ENCODE measurements at places on chromosomes 3 and 15.

- DNase-seq, result no peak
Observed at GRCh38 chr15:83998486-83998885, 237.1 kb upstream of the GOLGA6L4 start.

DNA sequence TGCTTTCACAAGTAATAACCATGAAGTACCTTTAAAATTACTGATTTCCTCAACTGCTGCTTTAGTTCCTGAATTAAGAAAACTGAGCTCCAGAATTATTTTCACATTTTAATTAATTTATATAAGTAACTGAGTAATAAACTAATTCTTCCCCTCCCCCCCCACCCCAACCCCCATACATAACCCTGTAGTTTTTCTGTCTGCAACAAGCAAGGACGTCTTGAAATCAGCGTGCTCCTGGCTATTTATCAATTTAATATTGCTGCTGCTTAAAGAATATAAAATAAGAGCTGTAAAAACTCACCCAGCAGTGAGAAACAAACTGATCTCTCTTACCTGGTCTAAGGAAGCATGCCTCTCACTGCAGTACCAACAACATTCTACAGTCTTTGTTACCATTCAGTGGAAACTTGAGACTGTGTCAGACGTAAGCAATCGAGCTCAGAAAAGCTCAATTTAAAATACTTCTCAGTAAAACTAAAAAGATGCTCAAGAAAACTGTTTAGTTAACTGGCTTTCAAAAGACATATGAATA, 121.0 kb downstream of the TFDP2 start:
- DNase-seq, result no peak

DNA sequence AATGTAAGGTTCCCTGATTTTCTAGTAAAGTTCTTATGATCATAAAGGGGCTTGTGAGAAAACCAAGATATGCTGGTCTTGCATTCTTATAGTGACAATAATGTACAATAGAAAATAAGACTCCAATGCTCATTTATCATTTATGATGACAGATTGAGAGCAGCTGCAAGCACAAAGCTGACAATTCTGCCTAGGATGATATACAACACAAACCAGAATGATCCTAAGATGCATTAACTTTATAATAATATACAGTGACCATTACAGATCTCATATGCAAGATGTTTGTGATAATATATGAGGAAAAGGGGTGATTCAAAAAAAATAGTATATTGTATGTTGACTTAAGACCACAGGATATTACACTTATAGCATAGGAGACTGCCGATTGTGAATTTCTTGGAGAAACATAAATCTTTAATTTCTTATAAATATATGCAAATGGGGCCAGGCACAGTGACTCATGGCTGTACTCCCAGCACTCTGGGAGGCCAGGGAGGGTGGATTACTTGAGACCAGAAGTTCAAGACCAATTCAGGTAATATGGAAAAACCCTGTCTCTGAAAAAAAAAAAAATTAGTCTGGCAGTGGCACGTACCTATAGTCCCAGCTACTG, 387.0 kb downstream of the ZBBX start:
- no peak for DNase-seq

GRCh38 chr3:186181901-186182300, 73.0 kb upstream of the ETV5 start:
- DNase-seq, result no peak

DNA sequence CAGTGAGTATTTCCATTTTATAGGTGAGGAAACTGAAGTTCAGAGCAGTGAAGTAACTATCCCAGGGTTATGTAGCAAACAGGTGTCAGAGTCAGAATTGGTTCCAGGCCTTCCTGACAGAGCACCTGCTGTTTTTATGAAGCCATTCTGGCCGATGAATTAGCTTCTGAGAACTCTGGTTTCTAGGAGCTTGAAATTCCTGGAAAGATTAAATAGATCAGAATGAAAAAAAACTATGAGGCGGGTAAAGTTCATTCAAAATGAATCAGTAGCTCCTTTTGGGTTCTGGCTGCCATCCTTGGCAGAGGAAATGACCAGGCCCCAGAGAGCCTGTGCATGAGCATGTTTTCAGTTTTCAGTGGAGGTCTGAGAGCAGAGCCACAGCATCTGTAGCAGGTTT, 59.3 kb upstream of the CFAP161 start:
- no peak for DNase-seq

- no peak for DNase-seq
Observed at GRCh38 chr15:84818261-84819131, 1.3 kb downstream of the ALPK3 start.

DNA sequence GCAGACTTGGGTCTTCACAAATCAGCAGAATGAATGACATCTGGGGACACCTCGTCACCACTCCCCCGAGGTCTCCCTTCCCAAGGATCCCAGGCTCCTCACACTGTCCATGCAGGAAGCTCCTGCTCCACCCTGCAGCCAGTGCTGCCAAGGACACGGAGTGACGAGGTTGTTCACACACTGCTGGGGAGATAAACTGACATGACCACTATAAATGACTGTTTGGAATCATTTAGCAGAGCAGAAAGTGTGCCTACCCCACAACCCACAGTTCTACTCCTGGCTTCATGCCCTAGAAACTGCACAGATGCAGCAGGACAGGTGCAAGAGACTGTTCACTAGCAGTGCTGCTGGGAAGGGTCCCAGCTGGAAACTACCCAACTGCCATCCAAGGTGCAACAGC, 19.7 kb upstream of the PRSS50 start:
- no peak for DNase-seq
